ENCODE measurements at places on chromosomes 4 and X.

DNA sequence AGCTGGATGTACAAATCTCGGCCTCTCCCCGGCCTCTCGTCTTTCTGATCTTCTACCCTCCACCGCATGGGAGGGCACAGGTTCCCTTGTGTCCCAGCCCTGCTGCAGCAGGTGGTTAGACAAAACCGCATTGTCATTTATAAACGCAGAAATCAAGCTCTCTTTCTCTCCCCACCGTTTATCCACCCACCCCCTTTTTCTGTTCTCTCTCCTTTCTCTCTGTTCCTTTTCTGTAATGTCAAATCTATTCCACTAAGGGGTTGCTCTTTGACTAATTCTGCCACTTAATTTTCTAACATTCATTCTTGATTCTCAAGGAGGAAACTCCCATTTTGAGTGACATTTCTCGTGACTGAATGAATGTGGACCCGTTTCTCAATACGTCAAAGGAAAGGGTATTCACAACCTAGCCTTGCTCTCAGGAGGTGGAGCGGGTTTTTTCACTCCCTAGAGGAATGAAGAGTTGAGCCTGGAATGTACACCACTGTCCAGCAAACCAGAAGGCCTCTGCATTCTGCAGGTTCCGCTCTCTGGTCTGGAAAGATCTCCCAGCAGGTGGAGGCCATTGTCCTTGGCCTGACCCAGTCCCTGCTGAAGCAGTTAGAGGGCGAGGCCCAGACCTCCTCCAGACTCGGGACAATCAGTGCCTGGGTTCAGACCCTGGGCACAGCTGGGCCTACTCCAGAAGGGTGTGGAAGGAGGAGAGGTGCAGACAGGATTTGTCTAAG lies 70.9 kb upstream of the ENPP6 start:
- no peak for DNase-seq

DNA sequence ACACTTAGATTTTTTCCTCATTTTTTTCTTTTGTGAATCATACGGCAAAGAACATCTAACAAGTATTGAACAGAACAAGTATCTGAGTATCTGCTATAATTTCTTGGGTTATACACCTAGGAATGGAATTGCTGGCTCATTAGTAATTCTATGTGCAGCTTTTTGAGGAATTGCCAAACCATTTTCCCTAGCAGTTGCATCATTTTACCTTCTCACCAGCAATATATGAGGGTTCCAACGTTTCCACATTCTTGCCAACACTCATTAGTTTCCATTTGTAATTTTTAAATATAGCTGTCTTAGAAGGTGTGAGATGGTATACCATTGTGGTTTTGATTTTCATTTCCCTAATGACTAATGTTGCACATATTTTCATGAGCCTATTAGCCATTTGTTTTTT lies 41.1 kb upstream of the DCAF8L1 start:
- no peak for DNase-seq

DNA sequence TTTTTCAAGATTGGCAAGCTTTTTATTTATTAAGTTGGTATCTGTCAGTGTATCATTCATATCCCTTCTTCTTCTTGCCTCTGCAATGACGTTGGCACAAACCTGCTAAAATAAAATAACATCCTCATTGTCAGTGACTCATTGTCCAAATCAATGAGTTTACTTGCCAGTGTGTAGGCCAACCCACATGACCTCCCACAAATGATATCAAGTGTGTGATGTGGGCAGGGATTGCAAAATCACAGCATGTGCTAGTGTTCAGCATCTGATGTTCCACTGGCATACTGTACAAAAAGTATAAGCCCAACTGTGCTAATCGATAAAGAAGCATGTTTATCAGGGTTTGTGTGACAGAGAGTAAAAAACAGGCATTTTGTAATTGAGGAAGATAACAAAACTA lies 25.5 kb downstream of the GPAT3 start:
- no peak for DNase-seq

GRCh38 chr4:47741200-47741599 lies 96.7 kb downstream of the CORIN start:
- DNase-seq: no peak

Data from hypothalamus (tissue), 51 donors.